ENCODE measurements at places on chromosomes 4 and X. TPM values are rescaled to one million over a fixed set of nuclear protein-coding genes. Genes with fewer than 3 reads are reported as not detected.
A peak's percentile ranks its signal among the peaks of the same experiment; 100 is the strongest.

Gene GPAT3
- polyA plus RNA-seq = 42.0 TPM

Gene IL21
- 0.04 TPM for polyA plus RNA-seq

Gene CASP6
- 4.2 TPM for polyA plus RNA-seq

Gene CCDC149
- 2.1 TPM for polyA plus RNA-seq

Gene MMGT1
- polyA plus RNA-seq = 8.9 TPM

Gene F11
- polyA plus RNA-seq = 0.08 TPM

Gene RTL5
- polyA plus RNA-seq = 0.66 TPM

Gene CENPU
- 1.1 TPM for polyA plus RNA-seq

Gene CLNK
- 0.01 TPM for polyA plus RNA-seq

Gene ZXDB
- polyA plus RNA-seq = 3.2 TPM

- H3K27me3 ChIP-seq = no peaks in the 10 kb centered on the region
- H3K36me3 ChIP-seq = no peaks in the 10 kb centered on the region
- H3K4me1 ChIP-seq = peaks cover 86% of the 10 kb centered on the region
- peak overlapping the region; percentile 87 for H3K27ac ChIP-seq
These were observed 123.7 kb downstream of the AFF1 start for GRCh38 chr4:87058356-87059073.

GRCh38 chr4:1253831-1254230 lies 4.9 kb upstream of the CTBP1 start:
- no peaks in the 10 kb centered on the region for H3K27me3 ChIP-seq
- no peak for DNase-seq
- no peak overlapping the region for H3K4me3 ChIP-seq

DNA sequence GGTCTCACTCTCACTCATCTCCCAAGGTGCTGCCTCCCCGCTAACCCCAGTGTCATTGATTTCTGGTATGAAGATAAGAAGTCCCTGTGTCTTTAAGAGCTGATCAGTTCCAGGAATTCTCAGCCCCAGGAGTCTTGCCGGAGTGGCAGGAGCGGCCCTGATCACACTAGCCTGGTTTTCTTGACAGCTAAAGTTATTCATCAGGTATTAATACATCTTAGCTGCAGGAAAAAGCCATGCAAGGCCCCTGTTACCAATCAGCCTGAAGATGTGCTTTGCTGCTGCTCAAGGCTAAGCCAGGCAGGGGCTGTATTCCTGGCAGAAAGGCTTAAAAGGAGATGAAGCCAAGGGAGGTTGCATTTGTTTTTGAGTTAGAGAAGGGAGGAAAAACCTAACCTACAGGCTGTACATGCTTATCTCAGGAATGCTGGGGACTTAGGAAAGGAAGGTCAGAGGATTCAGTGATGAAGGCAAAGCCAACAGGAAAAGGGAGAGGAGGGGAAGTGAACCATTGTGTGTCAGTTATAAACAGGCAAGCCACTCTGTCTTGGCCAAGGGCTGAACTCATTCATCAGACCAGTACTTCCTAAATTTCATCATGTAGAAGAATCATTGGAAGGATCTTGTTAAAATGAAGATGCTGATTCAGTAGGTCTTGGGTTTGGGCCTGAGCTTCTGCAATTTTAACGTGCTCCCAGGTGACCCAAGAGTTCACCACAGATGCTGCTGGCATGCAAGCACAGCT lies 8.6 kb downstream of the SRPX start:
- no peaks in the 10 kb centered on the region for H3K27me3 ChIP-seq
- no peak for DNase-seq
- no peak overlapping the region for H3K4me3 ChIP-seq

DNA sequence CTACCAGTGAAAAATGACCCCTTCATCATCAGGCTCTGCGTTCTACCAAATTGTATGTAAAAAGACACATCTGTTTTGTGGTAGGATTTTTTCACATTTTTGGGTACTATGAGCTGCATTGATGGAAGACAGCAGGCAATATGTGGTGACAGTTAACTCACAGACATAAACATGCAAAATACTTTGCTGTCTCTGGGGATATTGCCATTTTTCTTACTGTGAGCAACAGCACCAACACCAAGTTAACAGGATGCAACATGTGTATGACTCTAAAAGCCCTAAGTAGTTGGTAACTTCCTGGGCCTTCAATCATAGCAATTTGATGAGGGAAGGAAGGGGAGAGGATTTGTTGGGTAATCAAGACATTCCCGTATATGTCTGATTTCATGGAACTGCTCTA lies 56.4 kb upstream of the DRP2 start:
- H3K27ac ChIP-seq = no peak overlapping the region
- H3K4me1 ChIP-seq = no peaks in the 10 kb centered on the region

DNA sequence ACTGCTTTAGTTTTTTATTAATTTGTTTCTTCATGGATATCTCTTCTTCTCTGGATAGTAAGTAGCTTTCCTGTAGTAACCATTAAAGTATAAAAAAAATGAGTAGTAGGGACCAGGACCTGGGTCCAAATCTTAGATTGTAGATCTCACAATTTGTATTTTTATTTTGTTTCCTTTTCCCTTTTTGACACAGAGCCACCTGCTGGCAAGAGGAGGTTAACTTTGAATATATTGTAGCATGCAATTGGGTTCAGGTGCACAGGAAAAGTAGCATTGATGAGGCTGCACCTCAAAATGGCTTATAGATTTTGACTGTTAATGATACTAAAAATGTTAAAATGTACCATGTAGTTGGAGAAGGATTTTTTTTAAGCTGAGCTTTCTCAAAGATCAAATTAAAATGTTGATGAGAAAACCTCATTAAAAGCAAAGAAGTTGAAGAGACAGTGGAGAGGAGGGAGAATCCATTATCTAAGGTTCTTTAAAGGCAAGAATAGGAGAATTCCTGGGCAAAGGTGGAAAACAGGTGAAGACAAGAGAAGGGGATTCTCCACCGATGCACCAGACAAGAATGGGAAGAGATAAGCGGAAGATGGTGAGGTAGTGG lies 48.3 kb upstream of the HPGDS start:
- H3K4me1 ChIP-seq = no peaks in the 10 kb centered on the region
- peaks cover 6% of the 10 kb centered on the region for H3K27me3 ChIP-seq
- no peaks in the 10 kb centered on the region for H3K36me3 ChIP-seq
- no peak overlapping the region for H3K27ac ChIP-seq
- DNase-seq = no peak
- no peak overlapping the region for H3K4me3 ChIP-seq

DNA sequence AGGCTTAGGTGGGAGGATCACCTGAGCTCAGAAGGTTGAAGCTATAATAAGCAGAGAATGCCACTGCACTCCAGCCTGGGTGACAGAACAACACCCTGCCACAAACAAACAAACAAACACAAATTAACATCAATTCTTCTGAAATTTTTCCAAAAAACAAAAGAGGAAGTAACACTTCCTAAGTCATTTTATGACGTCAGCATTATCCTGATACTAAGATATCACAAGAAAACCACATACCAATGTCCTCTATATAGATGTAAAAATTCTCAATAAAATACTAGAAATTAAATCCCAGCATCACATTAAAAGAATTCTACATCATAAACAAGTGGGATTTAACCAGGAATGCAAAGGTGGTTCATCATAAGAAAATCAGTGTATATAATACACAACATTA lies 64.4 kb upstream of the STK26 start:
- no peaks in the 10 kb centered on the region for H3K27me3 ChIP-seq
- no peaks in the 10 kb centered on the region for H3K4me1 ChIP-seq
- no peaks in the 10 kb centered on the region for H3K36me3 ChIP-seq
- no peak for DNase-seq
- H3K4me3 ChIP-seq = no peak overlapping the region

DNA sequence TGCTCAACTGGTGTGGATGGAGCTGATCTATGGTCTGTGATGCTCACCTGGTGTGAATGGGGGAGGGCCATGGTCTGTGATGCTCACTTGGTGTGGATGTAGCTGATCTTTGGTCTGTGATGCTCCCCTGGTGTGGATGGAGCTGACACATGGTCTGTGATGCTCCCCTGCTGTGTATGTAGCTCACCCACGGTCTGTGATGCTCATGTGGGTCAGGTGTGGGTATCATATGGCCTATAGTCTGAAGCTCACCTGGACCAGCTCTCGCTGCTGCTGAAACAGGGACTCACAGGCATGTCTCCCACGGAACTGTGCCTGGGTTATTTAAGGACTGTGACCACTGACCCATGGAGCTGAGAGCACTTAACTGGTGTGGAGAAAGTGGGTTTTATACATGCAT lies 109.7 kb downstream of the CRLF2 start:
- no peak overlapping the region for H3K27ac ChIP-seq
- no peaks in the 10 kb centered on the region for H3K4me1 ChIP-seq
- DNase-seq = no peak
- H3K36me3 ChIP-seq = no peaks in the 10 kb centered on the region

DNA sequence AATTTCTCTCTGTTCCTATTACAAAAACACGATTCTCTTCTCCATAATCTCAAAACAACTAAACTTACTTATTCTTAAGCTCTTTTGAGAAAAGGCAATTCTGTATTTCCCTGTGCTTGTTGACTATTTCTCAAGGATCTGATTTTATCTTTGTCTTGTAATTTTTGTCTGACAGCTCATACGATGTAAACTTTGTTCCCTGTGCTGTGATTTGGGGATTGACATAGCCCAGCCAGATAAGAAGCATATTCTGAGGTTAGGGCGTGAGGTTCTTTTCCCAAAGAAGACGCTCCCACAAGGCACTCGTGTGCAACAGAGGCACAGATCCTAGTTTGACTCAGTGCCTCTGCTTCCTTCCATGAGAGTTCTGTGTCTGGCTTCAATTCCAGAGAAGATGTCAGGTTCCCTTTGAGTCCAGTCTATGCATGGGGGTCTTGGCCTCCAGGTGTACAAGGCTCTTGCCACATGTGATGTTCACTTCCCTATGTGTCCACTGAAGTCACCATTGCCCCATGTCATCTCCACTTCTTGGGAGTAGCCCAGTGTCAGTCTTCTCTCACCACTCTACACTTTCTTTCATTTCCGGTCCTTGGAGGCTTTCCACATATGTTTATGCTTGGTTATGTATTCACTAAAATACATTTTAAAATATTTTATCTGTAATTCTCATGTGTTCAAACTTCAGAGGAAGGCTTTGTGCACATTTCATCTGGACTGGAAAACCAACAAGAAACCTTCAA lies 94.8 kb downstream of the MID1 start:
- no peaks in the 10 kb centered on the region for H3K4me1 ChIP-seq
- H3K4me3 ChIP-seq = no peak overlapping the region
- no peaks in the 10 kb centered on the region for H3K27me3 ChIP-seq
- no peak for DNase-seq
- H3K36me3 ChIP-seq = no peaks in the 10 kb centered on the region

DNA sequence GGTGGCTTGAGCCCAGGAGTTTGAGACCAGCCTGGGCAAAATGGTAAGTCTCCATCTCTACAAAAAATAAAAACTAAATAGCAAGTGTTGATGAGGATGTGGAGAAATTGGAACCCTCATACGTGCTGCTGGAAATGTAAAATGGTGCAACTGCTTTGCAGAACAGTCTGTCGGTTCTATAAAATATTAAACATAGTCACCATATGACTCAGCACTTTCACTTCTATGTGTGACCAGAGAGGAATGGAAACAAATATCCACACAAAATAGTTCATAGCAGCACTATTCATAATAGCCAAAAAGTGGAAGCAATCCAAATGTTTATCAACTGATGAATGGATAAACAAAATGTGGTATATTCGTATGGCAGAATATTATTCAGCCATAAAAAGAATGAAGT lies 60.8 kb upstream of the FMR1 start:
- no peak overlapping the region for H3K4me3 ChIP-seq
- H3K27ac ChIP-seq = no peak overlapping the region
- H3K36me3 ChIP-seq = no peaks in the 10 kb centered on the region
- H3K27me3 ChIP-seq = no peaks in the 10 kb centered on the region

DNA sequence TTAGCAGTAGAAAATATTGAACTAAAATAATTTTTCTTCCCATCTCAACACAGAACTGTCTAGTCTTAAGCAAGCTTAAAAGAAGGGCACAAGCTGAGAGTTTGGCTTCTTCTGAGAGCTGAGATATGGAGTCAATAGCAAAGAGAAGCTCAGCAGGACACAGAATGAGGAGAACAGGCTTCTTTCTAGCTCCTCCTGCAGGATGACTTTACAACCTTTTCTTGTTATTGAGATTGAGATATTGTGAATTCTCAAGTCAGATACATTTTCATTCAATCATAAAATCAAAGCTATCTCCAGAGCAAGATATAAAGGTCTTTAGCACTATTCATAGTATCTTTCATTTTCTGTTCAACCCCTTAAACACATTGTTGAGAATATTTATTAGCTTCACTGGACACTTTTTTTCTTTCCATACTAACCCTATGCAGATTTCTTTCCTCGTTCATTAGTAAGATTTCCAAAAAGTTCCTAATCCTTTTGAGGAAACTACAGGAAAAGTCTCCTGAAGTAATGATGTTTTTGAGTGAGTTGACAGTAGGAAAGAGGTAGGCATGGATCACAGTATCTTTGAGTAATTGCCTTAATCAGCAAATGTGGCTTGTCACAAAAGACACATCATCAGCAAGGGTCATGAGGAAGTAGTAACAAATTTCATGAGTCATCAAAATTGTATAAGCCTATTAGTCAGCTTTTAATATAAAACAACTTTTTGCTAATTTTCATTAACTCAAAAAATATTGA lies 17.8 kb upstream of the CXCL3 start:
- no peak for DNase-seq
- no peak overlapping the region for H3K4me3 ChIP-seq
- no peaks in the 10 kb centered on the region for H3K27me3 ChIP-seq
- no peaks in the 10 kb centered on the region for H3K36me3 ChIP-seq
- H3K27ac ChIP-seq = no peak overlapping the region

DNA sequence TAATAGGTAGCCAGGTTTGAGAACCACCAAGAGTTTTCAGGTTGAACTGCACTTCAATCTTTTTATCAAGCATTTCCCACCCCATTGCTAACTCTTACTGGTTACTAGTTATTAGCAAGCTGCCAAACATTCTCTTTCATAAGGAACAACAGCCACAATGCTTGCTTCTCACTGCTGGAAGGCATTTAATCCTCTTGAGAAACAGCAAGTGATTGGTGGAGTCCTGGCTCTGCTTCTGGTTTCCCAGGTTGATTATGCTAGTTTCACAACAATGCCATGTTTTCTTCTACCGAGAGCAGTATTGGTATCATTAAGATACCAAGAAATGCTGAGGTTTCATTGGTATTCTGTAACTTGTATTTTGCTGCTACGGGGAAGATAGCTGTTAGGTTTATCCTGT lies 32.2 kb upstream of the TXLNG start:
- DNase-seq = no peak
- no peak overlapping the region for H3K4me3 ChIP-seq
- H3K27me3 ChIP-seq = no peaks in the 10 kb centered on the region
- H3K4me1 ChIP-seq = no peaks in the 10 kb centered on the region

GRCh38 chrX:150375243-150375770 lies 12.2 kb downstream of the MAMLD1 start:
- no peak overlapping the region for H3K27ac ChIP-seq
- H3K27me3 ChIP-seq = no peaks in the 10 kb centered on the region
- no peak for DNase-seq
- no peak overlapping the region for H3K4me3 ChIP-seq
- peaks cover 4% of the 10 kb centered on the region for H3K4me1 ChIP-seq

GRCh38 chr4:44186850-44187246 lies 261.8 kb downstream of the KCTD8 start:
- no peak for DNase-seq
- H3K36me3 ChIP-seq = no peaks in the 10 kb centered on the region
- no peak overlapping the region for H3K27ac ChIP-seq
- H3K4me3 ChIP-seq = no peak overlapping the region
- H3K27me3 ChIP-seq = no peaks in the 10 kb centered on the region
- H3K4me1 ChIP-seq = no peaks in the 10 kb centered on the region

- DNase-seq = no peak
- no peak overlapping the region for H3K27ac ChIP-seq
- H3K4me1 ChIP-seq = peaks cover 6% of the 10 kb centered on the region
- H3K27me3 ChIP-seq = no peaks in the 10 kb centered on the region
- no peak overlapping the region for H3K4me3 ChIP-seq
These were observed 85.2 kb downstream of the ACOX3 start for GRCh38 chr4:8355306-8355705.
